Memory B cell (primary cell): ENCODE measurements at places on chromosomes 5 and 9.

- no peak for DNase-seq
These were observed 25.3 kb downstream of the GLRA1 start for GRCh38 chr5:151899399-151899798.

DNA sequence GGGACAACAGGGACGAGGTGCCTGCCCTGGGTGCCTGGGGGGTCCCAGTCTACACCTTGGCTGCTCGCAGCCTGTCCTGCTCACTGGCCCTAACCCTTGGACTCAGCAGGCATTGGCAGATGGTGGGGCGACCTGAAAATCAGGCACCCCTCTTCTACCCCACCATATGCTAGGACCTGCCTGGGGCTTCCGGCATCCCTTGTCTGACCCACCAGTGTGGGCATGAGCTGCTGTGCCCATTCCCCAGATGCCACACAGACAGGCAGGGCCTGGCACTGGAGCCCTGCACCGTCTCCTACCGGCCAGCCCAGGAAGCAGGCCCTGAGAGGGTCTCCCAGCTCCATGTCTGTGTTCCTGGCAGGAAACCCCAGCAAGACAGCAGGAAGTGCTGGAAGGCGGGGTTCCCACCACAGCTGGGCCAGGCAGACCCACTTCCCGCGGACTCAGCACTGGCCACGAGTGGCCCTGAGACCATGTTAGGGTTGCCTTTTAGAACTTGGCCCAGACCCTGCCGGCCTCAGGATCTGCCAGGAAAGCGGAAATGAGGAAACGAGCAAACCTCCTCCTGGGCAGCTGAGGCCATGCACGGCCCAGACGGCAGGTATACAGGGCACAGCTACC lies 3.1 kb downstream of the NINJ1 start:
- no peak for DNase-seq

DNA sequence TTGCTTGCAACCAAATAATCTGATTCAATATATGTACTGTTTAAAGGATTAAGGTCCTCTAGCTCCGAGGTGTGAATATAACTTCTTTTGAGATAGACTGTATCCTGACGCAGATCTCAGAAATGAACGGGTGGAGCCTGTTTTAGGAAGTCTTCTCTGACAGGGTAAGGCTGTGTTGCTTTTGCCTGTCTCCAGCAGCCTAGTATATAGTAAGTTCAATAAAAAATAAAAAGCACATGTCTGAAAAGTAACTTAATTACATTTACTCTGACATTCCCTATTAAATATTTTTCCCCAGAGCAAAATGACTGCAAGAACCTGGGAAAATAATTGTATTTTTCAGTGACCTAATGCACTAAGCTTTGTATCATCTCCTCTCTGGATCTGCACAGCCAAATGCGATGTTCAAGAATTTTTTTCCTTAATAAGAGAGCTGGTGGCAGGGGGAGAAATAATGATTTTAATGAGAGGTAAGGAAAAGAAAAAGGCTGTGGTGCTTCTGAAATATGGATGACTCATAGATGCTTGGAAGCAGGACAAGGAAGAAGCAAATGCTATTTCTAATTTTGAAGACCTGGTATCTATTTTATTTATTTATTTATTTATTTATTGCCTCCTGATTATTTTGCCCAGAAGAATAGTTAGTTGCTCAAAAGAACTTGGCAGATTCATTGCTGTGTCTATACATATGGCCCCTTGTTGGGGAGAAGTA lies 7.3 kb downstream of the PPP3R2 start:
- no peak for DNase-seq

- no peak for DNase-seq
These were observed 5.4 kb downstream of the SPINK4 start for GRCh38 chr9:33245341-33245740.
